Fibroblast of skin of scalp (primary cell): ENCODE measurements at places on chromosomes 2 and 18.

GRCh38 chr2:8544171-8544785 lies 137.6 kb upstream of the ID2 start:
- no peak for DNase-seq

DNA sequence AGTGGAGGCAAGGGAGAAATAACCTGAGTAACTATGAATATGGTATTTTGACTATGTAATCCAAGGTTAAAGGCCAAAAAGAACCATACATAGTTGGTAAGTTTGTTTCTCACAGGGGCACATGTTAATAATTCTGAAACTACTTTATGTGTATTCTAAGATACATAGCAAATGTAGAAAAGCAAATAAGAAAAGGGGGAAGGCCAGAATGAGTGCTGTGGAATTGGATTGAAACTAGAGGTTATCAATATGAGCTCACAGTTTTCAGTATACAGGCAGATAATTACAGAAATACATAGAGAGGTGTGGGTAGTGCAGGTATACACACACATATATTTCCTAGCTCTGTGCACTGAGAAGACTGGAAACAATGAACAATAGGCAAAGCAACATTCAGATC lies 13.7 kb downstream of the INO80C start:
- DNase-seq: no peak

DNA sequence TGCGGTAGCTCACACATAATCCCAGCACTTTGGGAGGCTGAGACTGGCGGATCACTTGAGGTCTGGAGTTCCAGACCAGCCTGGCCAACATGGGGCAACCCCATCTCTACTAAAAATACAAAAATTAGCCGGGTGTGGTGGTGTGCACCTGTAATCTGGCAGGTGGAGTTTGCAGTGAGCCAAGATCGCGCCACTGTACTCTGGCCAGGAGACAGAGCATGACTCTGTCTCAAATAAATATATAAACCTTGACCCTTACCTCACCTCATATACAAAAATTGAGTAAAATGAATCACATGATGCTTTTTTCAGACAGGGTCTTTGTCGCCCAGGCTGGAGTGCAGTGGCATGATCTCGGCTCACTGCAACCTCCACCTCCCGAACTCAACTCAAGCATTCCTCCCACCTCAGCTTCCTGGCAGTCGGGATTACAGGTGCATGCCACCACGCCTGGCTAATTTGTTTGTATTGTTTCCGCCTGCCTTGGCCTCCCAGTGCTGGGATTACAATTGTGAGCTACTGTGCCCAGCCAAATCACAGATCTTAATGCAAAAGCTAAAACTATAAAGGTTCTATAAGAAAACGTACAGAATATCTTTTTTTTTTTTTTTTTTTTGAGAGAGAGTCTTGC lies 25.3 kb downstream of the XPO1 start:
- DNase-seq: no peak

GRCh38 chr2:197908990-197909776 lies 104.8 kb downstream of the PLCL1 start:
- peak; percentile 87 for DNase-seq

DNA sequence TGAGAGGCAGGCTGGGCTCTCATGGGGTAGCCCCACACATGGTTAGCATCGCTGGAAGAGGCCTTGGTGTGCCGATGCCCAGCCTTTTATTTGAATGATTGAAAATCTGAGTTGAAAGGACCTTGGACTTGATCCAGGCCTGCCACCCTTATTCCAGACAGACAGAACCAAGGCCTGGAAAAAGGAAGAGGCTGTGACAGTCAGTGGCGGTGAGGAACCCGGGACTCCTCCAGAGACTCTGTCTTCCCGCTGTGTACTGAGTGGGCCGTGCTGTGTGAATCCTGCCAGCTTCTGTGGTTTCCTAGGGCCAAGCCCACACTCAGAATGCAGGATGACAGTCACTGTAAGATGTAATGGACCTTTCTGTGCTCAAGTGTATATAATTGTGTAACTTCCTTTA lies 218.5 kb downstream of the LDLRAD4 start:
- peak; percentile 14 for DNase-seq

DNA sequence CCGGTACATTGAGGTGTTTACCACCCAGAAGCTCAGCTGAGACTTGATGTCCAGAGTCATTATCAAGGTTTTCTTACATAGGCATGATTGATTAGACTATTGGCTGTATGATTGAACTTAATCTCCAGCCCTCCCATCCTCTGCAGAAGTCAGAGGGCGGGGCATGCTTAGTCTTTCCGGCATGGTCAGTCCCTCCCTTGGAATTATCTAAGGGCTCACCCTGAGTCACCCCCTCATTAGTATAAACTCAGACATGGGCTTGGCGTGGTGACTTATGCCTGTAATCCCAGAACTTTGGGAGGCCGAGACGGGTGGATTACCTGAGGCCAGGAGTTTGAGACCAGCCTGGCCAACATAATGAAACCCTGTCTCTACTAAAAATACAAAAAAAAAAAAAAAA lies 243.9 kb downstream of the VAPA start:
- no peak for DNase-seq

- DNase-seq: peak; percentile 34
These were observed 80.8 kb upstream of the L3MBTL4 start for GRCh38 chr18:6495536-6495935.

DNA sequence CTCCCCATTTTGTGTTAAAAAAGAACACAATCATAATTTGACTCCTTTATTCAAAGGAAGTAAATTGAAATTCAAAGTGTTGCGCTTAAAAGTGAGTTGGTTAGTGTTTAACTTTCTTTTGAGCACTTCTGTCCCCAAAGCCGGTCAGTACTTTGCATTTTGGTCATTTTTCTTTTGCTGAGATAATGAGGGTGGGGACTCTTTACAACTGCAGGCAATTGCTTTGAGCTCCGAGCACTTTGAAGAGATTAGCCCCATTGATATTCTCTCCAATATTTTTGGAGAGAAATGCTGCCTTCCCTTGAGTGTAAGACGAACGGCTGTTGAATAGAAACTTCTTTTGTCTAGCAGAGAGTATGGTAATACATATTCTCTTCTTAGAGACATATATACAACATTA lies 241.6 kb upstream of the VWC2L start:
- DNase-seq: no peak

DNA sequence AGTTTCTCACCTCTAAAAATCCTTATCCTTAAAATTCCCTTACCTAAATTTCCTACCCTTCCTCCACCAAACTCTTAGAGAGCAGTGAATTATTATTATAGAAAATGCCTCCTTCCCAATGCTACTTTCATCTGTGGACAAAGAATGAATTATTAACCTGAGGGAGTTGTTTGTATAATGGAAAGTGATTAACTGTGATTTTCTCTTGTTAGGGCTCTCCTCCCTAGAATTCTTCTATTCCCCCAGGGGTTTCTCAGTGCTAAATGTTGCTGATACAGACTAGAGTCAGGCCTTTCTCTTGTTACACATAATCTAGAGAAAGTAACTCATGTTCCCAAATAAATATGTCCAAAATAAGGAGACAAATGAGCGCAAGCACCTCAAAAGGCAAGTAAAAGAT lies 23.3 kb downstream of the EPB41L5 start:
- DNase-seq: peak; percentile 12

- no peak for DNase-seq
These were observed 241.5 kb downstream of the SATB2 start for GRCh38 chr2:199216253-199216652.

DNA sequence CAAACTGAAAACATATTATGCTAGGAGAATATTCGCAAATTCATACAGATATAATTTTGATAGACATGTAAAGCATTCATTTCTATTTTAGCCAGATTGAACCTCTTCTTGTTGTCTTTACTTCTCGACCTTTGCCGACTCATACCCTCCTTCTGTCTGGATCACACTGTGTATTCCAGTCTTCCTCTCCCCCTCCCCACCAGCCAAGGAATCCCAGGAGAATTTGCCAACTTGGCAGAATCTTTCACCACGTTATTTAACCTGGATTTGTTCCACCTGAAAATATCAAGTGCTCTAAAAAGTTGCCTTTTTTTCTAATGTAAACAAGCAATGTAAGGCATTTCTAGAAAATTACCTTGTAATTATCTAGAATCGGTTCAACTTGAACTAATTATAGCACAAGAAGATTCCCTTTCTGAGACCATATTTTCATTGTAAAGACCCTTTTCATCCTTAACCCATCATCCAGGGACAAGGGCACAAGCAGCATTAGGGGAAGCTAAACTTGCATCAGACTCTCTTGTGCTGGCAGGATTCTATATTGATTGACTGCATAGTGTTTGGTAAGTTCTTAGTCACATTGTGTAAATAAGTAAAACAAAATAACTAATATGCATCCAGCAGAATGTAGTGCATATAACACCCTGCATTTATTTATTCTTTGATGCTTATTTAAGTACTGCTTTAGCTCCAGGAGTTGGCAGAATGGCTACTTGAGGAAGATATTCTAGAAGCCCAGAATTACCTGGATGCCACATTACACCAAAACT lies 1328.7 kb upstream of the NXPH2 start:
- no peak for DNase-seq

DNA sequence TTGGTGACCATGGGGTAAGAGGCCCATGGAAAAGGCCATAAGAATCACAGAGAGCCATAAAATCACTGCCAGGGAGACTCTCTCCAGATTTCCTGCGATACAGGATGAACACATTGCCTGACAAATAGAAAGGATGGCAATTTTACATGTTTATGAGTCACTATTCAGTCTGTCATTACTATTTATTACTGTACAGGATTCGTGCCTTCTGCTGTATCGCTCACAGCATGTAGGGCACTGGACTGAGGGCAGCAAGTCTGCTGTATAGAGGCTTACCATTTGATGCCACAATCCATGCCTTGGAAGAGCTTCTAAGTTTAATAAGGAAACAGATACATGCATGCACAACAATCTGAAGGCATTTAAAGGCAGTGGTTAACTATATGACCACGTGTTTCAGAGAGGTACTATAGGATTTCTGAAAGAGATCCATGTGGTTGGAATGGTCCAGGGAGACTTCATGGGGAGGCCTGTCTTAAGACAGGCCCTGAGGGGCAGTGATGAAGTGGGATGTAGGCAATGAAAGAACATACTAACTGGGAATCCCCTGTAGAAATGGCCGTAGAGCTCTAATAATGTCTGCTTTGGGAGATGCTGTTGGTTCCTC lies 702.4 kb upstream of the RAB6C start:
- DNase-seq: no peak

DNA sequence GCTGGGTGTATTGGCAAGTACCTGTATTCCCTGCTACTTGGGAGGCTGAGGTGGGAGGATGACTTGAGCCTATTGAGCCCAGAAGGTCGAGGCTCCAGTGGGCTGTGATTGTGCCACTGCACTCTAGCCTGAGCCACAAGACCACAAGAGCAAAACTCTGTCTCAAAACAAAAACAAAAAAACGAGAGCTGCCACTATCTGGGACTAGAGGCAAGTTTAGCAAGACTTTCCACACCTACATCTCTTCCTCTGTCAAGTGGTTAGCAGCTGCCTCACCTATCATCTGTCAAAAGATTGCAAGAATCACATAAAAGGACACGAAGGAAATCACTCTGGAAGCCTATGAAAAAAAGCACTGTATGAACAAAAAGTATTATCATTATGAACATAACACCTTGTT lies 55.2 kb upstream of the RIOK3 start:
- DNase-seq: no peak

- no peak for DNase-seq
These were observed 2.8 kb upstream of the KLHL14 start for GRCh38 chr18:32775628-32776027.

DNA sequence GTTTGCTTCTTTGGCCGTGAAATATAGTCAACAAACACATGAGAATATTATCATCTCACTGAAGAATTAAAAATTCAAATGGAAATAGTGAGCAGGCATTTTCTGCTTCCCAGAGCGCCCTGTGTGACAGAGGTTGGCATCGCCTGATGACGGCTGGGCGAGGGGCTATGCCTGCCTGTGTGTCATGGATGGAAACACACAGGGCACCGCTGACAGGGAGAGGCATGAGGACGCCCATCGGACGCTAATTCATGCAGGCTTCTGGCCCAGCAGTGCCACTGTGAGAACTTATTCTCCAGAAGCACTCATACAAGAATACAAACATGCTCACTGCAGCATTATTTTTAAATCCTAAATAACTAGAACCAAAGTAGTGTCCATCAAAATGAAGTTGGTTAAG lies 61.4 kb upstream of the OTOS start:
- DNase-seq: no peak

DNA sequence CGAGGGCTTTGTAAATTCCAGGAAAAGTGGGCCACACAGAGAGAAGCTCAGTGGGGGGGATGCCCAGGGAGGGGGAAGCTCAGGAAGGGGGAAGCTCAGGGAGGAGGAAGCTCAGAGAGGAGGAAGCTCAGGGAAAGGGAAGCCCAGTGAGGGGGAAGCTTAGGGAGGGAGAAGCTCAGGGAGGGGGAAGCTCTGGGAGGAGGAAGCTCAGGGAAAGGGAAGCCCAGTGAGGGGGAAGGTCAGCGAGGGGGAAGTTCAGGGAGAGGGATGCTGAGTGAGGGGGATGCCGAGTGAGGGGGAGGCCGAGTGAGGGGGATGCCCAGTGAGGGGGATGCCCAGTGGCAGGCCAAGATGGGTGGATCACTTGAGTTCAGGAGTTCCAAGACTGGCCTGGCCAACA lies 821 bp upstream of the CHRNG start:
- DNase-seq: no peak

DNA sequence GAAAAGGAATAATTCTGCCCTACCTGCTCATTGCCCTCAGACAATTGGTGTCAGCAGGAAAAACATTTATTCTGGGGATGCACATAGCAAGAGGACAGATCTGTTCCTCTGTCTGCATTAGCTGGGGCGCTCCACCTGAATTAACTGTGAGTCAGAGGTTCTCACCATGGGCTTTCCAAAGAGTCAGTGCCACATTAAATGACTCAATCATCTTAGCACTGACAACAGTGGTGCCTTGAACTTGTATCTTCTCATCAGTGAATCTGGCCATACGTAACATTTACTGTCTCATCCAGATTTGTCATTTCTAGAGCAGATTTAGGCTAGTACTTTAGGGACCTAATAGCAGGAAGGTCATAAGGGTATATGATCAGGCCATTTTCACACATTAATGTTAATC lies 358.1 kb upstream of the CRIM1 start:
- no peak for DNase-seq

DNA sequence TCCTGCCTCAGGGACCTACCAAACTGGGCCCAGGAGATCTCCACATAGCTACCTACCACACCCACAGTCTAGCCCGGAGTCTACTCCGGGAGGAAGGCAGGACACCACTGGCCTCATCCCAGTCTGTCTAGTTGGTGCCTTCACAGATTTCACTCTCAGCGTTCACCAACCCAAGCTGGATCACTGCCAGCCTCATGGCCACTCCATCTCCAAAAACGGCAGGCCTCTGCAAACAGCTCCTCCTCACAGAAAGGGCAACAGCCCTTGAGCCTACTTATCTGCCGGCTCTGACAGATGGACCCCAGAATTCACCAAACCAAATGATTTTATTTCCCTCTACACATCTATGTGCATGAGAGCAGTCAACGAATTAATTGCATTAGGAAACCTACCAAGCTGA lies 61.3 kb downstream of the NCKAP5 start:
- no peak for DNase-seq

- peak; percentile 50 for DNase-seq
These were observed 95.1 kb downstream of the ZFP36L2 start for GRCh38 chr2:43131051-43131889.
